ENCODE measurements at places on chromosomes 3 and 15.

GRCh38 chr3:9399746-9400145, 2.3 kb downstream of the SETD5 start:
- DNase-seq: peak; percentile 92

DNA sequence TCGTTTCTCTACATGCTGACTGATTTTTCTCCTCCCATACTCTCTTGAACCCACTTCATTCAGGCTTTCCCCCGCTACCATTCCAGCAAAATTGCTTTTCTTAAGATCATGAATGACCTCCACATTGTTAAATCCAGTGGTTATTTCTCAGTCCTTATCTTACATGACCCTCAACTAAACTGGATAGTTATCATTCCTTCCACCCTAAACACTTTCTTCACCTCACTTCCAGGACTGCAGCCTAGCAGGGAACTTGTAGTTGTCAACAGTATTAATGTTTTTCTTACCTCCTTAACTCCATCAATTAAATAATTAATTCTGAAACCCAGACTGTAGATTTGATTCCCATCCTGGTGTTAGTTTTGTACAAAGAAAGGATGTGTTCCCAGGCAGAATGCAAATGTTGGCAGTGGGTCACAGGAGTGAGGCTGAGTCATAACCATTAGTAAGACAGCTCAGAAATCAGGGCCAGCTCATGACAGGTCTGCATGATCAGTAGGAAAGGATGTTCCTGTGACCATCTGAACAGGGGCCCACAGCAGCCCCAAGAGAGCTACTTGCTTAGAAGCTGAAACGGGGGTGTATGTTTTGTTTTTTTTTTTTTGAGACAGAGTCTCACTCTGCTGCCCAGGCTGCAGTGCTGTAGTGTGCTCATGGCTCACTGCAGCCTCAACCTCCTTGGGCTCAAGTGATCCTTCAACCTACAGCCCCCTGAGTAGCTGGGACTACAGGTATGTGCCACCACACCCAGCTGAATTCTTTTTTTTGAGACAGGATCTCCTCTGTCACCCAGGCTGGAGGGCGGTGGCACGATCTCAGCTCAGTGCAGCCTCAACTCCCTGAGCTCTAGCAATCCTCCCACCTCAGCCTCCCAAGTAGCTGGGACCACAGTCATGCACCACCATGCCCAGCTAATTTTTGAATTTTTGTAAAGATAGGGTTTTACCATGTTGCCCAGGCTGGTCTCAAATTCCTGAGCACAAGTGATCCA, 9.1 kb downstream of the BCL2L10 start:
- peak; percentile 94 for DNase-seq

DNA sequence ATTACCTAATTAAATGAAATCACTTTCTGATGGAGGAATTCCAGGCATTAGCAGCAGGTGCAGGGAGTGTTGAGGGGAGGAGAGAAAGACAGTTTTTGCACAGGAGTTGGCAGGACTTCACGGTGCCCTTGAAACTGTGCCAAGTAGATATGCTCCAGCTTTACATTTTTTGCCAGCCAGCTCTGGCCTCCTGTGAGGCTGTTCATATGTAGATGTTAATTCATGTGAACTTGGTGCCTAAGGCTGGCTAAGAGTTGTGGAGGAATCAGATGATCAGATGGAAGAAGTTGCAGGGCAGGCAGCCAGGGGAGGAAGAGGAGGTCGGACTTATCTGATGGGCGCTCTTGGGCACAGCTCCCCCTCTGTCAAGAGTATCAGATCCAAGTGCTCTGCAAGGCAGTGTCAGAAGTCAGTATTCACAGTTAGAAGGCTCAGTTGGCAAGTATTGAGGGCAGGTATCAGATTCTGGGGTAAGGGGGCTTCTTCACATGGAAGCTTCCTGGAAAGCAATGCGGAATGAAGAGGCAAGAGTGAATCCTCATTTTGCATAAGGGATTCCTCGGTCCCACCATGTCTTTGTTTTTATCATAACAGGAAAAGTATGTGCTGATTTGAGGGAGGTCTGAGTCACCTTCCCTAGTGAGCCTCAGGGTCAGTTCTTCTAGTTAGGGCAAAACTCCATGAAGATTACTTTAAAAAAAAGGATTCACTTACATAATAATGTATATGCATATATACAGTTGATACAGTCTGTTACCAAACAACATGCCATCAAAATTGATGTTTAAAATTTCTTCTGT, 172.6 kb upstream of the UMPS start:
- DNase-seq: peak; percentile 81

DNA sequence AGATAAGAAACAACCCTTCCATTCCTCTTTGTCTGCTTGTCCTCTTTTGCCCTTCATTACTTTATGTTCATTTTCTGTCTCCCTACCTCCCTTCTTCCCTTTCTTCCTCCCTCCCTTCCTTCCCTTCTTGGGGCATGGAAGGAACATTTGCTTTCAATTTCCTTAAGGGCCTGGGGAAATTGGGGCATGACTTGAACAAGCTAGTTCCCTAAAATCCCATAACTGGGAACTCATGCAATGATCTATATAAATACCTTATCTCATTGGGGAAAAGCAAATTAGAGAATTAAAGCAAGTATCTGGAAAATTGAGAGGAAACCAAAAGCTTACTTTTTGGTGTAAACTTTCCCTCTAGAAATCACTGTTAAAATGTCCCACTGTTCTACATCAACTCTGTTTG, 35.7 kb downstream of the BOC start:
- no peak for DNase-seq

GRCh38 chr3:98259-98654, 98.3 kb upstream of the CHL1 start:
- no peak for DNase-seq

DNA sequence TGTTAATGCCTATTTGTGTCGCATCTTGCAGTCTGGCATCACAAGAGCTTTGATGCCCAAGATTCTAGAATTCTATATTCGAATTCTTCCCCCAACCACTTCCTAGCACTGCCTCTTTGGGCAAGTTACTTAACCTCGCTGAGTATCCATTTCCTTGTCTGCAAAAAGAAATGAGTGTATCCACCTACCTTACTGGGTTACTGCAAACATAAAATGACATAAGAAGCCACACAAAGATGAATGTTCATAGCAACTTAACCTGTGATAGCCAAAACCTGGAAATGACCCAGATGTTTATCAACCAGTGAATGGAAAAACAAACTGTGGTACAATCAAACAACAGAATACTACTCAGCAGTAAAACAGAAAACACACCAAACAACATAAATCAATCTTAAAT, 24.9 kb downstream of the RFTN1 start:
- DNase-seq: no peak

GRCh38 chr15:93852761-93853160, 378.6 kb upstream of the MCTP2 start:
- DNase-seq: no peak

DNA sequence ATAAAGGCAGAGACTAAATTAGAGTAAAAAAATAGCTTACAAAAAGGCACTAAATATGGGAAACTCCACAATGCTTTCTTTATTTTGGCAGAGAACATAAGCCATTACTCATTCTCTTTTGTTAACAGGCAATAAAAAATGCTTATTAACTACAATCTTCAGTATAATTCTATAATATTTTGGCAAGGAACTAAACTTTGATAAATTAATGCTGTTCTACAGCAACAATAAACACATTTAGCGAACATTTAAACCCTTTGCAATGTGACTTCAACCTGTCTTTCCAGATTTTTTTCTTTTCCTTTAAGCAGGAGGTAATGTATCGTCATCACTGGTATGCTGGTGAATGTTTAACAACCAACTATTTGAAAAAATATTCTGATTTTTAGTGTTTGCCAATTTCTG, 42.2 kb upstream of the POU1F1 start:
- peak; percentile 11 for DNase-seq

GRCh38 chr3:25281041-25281731, 146.9 kb upstream of the RARB start:
- no peak for DNase-seq

DNA sequence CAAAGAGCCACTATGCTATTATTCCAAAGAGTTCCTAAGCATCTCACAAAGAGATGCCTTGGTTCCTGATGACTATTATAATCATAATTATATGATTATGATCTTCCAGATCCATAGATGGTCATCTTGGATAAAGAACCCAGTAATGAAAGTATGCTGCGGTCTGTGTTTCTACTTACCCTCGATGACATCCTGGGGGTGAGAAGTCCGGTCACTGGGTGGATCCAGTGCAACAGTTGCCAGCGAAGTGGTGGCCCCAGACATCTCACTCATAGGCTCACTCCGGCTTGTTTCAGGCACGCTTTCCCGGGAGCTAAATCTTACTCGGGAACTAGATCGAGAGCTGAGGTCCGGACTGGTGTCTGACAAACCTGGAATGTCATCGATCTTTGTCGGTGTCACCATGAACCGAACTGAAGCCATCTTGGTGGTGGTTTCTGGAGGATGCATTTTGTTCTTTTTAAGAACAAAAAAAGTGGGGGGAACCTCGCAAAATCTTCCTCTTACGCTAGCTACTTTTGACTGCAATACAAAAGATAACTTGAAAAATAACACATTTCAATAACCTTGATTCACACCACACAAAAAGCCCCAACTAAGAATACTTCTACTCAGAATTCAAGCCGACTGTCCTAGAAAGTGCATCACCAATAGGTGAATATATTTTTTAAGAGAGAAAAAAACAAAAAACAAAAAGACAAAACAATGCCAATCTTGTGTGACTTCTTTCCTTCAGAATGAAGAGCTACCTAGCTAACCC, 1.2 kb downstream of the SLC12A6 start:
- no peak for DNase-seq

DNA sequence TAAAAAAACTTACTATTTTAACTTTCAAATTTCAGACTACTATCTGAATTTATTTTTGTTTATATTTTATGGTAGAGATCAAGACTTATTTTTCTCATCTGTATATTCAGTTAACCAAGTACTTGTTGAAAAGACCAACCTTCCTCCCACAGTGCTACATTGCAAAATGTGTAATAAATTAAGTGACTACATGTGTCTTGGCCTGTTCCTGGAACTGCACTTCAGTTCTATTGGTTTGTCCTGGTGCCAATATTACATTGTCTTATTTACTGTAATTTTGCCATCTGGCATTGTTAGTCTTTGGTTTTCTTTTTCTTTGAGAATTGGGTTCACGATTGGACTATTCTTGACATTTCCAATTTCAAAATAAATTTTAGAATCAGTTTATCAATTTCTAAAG, 138.4 kb upstream of the KCNMB2 start:
- DNase-seq: no peak

DNA sequence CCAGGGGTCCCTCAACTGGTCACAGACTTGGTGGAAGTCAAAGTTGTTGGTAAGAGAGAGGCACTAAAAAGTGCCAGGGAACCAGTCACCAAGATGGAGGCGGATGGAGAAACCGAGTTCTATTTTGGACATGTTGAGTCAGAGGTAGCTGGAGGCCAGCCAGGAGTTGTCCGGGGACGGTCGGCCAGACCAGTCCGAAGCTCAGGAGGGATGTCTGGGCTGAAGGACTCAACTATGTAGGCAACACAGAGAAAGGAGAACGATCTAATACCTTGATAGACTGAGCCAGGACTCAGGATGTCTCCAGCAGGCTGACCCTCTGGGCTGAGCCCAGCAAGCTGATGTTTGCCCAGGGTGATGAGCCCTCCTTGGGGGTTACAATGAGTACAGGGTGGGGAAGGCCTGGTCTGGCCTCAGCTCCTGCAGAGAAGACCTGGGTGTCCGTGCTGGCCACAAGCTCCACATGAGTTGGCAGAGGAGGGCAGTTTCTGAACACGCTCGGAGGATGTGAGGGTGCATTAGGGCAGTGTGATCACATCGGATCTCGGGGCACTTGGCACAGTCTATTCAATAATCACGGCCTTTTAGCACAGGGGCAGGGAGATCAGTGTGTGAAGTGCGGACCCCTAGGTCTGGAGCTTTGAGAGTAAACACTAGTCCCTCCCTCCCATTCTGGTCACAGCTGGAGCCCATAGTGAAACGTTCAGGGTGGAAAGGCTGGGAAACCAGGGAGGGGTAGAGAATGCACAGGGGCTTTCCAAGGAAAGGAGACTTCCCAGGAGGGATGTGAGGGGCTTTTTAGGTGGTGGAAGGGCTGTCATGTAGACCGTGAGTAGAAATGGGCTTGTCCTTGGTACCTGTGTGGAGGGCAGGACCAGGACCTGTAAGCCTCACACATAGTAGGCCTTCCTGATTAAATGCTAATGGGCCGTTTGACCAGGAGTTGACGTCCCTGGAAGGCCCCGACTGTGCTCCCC, 111.9 kb downstream of the ETFA start:
- peak; percentile 38 for DNase-seq

DNA sequence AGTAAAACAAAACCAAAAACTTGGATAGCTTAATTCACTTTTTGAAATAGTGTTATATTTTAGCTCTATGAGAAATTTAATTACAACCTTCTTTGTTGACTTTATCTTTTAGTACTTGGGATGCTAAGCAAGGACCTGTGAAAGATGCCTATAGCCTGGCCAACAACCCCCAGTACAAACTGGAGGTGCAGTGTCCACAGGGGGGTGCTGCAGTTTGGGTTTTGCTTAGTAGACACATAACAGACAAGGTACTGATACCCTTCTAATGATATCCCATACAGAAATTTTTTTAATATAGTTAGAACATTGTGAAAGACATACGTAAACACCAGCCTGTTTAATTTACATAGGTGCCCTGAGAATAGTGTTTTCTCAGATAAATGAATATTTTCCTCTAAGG, 35.3 kb downstream of the CAPN7 start:
- DNase-seq: peak; percentile 12

DNA sequence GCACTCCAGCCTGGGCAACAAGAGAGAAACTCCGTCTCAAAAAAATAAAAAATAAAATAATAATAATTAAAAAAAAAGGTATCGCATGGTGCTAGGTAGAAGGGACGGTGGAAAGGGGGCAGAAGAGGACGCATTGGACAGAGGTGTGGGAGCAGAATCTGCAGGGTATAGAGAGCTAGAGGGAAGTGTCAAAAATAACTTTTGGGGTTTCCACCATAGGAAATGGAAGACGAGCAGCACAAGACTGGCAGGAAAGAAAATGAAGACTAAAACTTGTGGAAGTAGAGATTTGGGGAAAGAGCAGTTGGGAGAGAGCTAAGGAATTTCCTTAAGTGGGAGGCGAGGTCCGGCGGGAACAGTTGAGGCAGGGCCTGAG, 585 bp upstream of the MKRN2 start:
- no peak for DNase-seq

GRCh38 chr15:67150023-67150860, 84.8 kb downstream of the SMAD3 start:
- DNase-seq: peak; percentile 99

DNA sequence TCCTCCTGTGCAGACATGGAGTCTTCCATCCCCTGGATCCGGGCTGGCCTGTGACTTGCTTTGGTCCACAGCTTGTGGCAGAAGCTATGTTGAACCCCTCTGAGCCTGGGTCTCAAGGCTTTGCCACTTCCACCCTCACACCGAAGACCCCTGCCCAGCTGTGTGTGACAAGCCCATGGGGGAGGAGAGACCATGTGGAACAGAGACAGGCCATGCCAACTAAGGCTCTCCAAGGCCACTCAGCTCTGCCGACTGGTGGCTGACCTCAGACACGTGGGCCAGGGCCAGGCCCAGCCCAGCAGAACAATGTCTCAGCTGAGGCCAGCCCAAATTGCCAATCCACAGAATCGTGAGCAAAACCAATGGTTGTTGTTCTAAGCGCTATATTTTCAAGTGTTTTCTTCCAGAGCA, 16.4 kb upstream of the CFAP100 start:
- no peak for DNase-seq

- DNase-seq: no peak
Measured at GRCh38 chr15:74767167-74768098, 14.4 kb upstream of the CSK start.

All from fibroblast of skin of right biceps (primary cell).